HepG2 (cell line): ENCODE measurements at places on chromosomes 5 and 9. TPM values are rescaled to one million over a fixed set of nuclear protein-coding genes. Genes with fewer than 3 reads are reported as not detected.

DMGDH gene
- total RNA-seq = 4.6 and 7.9 TPM in 2 replicates

SMIM27 gene
- 13.3 and 17.9 TPM in 2 replicates for total RNA-seq

ENHO gene
- total RNA-seq = 0.51 and 0.60 TPM in 2 replicates

RGS14 gene
- 10.7 and 11.1 TPM in 2 replicates for total RNA-seq

ACSL6 gene
- 2.5 and 3.7 TPM in 2 replicates for total RNA-seq

RGMB gene
- total RNA-seq = 2.3 and 3.8 TPM in 2 replicates

FAM151B gene
- total RNA-seq = 1.0 and 2.3 TPM in 2 replicates

IFNA14 gene
- total RNA-seq = not detected in 2 replicates

SPINK13 gene
- not detected in 2 replicates for total RNA-seq
